ENCODE measurements at places on chromosomes 7 and 10. TPM values are rescaled to one million over a fixed set of nuclear protein-coding genes. Genes with fewer than 3 reads are reported as not detected.

DNA sequence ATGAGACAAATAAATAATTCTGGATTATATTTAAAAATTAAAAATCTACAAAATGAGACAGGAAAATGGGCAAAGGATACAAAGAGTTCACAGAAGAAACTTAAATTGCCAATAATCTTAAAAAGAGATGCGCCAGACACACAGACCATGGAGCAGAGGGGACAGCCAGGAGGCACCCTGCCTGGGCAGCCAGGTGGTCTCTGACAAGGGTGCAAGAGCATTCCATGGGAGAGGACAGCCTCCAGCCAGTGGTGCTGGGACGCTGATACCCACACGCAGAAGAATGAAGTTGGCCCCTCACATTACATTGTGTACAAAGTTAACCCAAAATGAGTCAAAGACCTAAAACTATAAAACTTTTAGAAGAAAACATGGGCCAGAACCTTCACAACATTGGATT lies 106.3 kb downstream of the NKX6-2 start:
- no peak for DNase-seq

IKZF1 gene
- total RNA-seq, result 301 TPM

GRCh38 chr7:128379900-128380479 lies 18.5 kb upstream of the PRRT4 start:
- DNase-seq, result no peak

DNA sequence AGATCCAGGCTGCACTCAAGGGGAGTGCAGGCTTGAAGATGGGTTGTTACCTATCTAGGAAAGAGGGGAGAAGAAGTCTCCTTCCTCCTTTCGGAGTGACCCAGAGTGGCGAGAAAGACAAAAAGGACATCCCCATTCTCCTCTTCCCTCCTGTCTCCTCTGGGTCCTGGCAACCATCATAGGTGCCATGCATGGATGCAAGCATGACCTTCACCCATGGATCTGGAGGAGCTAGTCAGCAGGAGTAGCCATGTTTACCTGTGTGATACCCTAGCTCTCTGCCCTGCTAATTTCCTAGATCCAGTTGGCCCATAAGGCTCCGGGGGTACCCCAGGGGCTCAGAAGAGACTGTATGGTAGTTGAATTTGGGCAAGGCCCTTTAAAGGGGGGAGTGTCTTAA lies 17.2 kb upstream of the CROT start:
- no peak for DNase-seq

DNA sequence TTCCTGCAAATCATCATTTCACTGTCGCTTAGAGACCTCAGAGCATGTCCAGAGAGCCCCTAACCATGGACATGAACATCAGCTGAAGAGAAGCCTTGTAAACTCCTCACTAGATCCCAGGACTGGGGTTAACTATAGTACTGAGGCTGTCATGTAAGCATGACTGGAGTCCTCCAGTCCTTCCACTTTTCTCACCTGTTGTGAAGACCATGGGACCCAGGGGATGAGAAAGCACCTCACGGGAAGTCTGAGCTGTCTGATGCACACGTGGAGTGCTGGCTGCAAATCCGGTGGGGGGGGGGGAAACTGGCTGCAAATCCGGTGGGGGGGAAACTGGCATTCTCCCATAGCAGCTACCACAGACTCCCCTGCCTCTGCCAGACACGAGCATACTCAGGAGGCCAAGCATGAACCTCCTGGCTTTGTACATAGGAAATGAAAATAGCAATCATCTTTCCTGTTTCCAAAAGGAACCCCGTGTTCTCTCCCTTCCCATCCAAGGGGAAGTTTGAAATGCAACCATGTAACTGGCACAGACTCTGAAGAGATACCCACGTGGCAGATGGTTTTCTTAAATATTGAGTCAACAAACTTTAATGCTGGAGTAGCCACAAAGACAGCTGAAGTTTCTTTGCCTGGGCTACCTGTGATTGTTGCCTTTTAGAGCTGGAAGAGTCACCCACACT lies 261.4 kb downstream of the ZMYND11 start:
- no peak for DNase-seq

TRIM4 gene
- 25.3 TPM for total RNA-seq
